ENCODE measurements at places on chromosomes 3 and 15.

DNA sequence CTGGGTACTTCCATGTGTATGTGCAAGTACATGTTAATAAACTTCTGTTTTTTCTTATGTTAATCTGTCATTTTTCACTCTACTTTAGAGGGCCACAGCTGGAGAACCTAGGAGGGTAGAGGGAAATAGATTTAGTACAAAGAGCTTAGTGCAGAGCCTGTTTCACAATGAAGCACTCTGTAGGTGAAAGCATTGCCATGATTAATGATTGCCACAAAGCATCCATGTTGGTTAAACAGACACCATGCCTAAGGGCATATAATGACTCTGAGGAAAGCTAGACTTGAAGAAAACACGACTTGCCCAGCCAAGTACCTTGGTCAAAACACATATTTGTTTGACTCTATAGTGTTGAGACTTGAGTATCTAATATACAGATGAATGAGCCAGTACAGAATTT is 338.4 kb downstream of the FHIT start:
- DNase-seq: no peak

DNA sequence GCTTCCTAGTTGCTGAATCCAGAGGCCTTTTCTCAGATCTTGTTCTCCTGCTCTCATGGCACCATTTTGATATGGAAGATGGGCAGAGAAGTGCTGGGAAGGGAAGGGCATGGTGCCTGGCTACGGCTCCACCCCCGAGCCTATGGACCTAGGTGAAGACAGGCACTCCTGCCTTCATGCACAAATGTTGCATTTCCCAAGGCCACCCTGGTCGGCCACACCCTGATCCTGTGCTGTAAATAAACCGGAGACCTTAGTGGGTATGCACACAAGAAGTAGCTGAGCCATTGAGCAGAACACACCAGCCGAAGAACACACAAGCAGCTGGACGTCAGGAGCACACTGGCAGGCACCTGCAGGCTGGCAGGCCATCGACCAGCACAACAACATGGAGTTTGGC is 261.6 kb downstream of the SHQ1 start:
- DNase-seq: no peak

- no peak for DNase-seq
Observed at GRCh38 chr3:67001086-67001861, 3.2 kb downstream of the KBTBD8 start.

GRCh38 chr3:139561959-139562676 is 22.6 kb upstream of the RBP1 start:
- DNase-seq: peak; percentile 35

- no peak for DNase-seq
Observed at GRCh38 chr3:128095222-128095703, 28.3 kb downstream of the RUVBL1 start.

DNA sequence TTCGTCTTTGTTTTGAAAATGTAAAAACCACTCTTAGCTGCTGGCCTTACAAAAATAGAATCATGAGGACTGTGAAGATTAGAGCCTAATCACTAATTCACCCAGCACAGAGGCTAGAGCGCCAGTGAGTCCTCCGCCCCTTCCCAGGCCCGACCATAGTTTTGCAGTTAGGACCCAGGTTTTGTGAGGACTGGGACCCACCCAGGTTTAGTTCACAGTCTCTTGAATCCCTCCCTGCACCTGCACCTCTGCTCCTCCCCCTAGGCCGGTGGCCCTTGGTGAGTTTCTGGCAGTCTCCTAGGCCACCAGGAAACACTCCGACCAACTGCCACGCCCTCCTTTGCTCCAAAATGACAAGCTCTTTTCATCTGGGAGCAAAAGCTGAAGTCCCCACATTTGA is 136.0 kb upstream of the CCDC54 start:
- no peak for DNase-seq

- no peak for DNase-seq
Observed at GRCh38 chr15:37087131-37087588, 13.2 kb downstream of the MEIS2 start.

DNA sequence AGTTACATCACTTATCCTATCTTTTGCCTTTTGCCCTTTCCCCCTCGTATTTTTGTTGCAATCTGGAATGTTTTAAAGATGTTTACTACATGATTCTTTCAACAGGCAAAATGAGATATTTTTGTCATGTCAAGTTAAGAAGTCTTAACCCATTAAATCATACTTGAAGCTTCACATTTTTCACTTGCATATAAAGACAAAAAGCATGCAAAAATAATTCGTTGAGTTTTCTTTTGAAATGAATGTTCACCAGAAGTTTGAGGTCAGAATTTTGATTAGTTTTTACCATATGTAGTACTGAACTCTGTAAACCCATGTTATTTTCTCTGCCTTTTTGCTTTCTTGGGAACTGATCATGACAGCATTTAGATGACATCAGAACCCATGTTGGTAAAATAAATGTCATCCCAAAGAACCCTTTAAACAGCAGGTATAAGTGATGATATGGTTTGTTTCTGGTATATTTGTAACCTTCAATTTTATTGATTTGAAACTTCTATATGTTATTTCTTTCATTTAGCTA is 188.5 kb downstream of the GHSR start:
- DNase-seq: no peak

DNA sequence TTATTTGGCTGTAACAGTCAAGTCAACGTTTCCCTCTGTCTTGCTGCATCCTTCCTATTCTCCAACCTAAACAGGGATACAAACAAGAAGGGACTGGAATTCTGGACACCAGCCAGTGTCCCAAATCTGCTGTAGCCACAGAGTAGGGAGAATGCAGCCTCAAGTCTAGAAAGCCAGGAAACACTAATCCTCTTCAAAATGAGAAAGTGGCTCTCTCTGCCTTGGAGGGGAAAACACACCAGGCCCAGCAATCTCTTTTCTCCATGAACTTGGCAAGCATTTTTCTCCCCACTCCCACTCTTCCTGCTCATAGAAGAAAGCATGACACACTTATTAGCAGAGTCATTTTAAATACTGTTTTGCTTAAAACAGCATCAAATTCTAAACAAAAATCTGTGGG is 781.7 kb downstream of the SQOR start:
- no peak for DNase-seq

- DNase-seq: no peak
Observed at GRCh38 chr3:193595939-193596487, 3.0 kb downstream of the OPA1 start.

- DNase-seq: no peak
Observed at GRCh38 chr15:83304861-83305703, 20.6 kb upstream of the BNC1 start.

DNA sequence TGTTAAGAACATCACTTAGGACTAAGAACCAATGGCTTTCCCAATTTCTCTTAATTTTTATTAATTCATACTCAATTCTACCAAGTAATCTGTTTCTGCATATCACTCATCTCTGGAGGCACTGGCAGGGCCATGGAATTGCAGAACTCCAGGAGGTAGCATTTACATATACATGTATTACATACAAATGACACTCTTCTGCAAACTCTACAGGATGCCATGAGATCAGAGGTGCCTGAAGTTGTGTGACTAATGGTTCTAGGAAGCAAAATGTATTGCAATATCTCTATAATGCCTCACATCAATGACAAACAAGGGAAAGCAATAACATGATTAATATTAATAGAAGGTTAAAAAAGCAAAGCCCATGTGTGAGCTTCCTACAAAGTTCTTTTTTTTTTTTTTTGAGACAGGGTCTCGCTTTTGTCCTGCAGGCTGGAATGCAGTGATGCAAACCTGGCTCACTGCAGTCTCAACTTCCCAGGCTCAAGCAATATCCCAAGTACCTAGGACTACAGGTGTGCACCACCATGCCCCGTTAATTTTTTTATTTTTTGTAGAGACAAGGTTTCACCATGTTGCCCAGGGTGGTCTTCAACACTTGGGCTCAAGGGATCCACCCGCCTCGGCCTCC is 33.0 kb downstream of the DENND6A start:
- no peak for DNase-seq

DNA sequence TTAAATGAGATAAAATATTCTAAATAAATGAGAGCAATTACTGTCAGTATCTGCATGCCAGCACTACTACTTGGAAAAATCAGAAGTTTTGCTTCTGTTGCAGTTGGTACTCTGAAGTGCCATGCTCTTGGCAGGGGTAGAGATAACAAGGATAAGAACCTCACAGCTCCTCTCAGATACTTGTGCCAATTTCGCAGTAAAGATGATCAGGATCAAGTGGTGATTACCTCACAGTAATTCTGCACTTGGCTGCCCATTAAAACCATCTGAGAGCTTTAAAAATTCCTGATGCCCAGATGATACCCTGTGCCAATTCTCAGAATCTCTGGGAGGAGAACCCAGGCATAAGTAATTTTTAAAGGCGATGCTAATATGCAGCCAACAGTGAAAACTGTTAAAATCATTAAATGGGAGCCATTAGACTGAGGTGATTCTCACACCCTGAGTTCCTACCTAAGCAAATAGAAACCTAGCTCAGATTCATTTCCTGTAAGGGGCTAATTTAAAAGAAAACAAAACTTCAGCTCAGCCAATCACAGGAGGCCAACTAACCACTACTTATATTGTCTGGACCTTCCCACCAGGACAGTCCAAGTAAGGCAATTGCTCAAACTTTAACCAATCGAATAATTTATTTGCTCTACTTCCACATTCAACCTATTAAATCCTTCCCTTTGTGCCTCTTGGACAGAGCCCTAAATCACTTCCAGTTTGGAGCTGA is 171.2 kb downstream of the KCNMB2 start:
- DNase-seq: peak; percentile 27

DNA sequence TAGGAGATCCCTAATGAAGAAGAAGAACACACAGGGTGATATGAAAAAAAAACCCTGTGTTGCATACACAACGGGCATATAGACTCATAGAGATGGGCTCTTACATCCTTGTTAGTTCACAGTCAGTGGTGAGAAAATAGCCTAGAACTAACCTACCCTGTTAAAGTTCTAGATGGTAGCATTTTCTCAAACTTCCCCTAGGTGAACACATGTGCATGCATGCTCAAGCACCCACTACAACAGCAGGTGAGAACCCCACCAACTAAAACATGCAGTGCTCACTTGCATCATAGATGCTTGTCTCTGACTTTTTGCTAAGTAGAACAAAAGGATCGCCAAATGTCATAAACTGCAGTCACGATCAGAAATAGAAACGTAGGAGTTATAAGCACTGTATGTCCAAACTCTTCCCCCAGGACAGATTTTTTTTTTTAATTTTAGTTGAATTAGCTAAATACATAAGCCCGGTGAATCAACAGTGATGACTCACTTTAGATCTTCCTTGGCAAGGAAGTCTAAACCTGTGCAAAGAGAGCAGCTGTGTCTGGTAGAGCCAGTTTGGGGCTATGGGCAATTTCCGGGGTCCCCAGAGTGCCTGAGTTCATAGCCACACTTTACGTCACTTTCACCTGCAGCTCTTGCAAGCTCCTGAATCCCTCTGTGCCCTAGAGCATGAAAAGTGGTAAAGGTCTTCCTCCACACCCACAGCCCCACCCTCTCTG is 96.2 kb upstream of the SEMA6D start:
- no peak for DNase-seq

DNA sequence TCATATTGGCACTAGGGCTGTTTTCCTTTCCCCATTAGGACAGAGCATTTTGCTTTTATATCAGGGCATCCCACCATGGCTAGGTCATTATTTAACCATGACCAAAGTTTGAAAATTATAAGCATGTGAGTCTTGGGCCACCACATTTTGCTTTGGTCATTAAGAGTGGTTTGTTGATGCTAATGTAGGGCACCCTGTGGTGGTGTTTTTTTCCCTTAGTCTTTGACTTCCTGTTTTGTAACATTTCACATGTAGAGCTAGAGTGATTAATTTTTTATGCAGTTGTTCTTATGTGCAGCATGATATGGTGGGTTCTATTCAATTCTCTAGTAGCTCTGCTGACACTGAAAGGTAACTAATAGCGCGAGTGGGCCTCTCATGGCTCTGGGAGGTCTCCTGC is 249.6 kb upstream of the ROBO1 start:
- DNase-seq: no peak

DNA sequence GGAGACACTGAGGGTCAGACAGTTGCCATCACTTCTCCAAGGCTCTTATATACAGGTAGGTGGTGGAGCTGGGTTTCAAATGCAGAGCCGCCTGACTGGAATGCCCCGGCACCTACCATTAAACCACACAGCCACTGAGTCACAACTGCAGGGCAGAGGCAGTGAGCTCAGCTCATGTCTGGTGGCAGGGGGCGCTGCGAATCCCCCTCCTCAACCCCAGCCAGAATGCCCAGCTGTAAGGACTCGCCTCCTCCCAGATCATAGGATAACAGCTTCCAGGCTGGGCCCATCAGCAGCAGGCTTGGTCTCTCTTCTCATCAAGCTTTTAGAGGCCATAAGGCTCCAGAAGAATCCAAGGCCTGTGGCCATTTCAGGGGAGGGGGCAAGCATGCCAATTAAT is 26.4 kb downstream of the ADCY5 start:
- DNase-seq: no peak

DNA sequence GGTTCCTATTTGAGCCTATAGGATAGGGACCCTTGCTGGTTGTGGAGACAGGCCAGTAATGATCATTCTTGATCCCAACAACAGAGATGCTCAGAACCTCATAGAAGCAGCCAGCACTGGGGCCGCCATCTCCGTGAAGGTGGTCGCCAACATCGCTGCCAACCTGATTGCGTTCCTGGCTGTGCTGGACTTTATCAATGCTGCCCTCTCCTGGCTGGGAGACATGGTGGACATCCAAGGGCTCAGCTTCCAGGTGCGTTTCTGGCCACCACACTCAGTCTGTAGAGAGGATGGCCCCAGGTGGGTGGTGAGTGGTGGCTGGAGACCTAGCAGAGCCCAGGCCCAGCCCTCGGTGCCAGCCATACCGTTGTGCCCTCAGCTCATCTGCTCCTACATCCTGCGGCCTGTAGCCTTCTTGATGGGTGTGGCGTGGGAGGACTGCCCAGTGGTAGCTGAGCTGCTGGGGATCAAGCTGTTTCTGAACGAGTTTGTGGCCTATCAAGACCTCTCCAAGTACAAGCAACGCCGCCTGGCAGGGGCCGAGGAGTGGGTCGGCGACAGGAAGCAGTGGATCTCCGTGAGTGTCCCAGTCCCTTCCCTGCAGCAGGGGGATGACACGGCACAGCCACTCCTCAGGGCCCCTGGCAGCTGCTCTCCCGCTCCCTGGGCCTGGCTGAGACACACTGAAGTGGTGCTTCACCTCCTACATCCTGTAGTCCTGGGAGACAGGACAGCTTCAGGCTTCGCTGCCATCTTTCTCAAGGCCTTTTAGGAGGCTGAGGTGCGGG is 46.5 kb upstream of the PDE8A start:
- no peak for DNase-seq

DNA sequence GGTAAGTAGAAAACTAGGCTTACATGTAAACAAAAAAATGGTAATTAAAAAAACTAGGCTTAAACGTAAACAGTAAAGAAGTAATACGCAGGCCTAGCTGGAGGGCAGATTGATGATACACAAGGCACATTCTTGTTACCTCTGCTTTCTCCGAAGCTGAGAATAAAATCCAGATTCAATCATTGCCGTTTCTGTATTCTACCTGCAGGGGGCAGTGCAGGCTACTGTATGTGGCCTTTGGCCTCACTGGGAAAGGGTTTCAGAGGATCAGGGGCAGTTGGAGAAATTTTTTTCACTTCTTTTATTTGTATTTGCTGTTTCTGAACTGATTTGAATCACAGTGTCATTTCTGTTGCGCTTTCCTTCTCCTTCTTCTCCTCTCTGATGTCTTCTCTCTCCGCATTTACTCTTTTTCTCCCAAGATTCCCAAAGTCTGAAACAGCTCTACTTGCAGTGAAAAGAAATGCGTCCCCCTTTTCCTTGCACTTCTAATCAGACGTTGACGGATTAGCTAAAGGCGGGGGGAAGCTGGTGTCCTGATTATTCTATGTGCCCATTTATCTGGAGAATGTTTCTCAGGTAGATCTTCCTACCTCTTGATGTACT is 67.1 kb upstream of the MCTP2 start:
- peak; percentile 10 for DNase-seq

Measured in DMS153 (cell line).